Stimulated activated CD8-positive, alpha-beta memory T cell treated with anti-CD3 and anti-CD28 coated beads, Interleukin-15, amount 100 ng/mL, for 48 hours (primary cell): ENCODE measurements at places on chromosomes 5 and 9.

- no peak for DNase-seq
These were observed 31.7 kb upstream of the CCL21 start for GRCh38 chr9:34741628-34742027.

GRCh38 chr5:10533226-10533625 is 30.6 kb upstream of the ANKRD33B start:
- no peak for DNase-seq

DNA sequence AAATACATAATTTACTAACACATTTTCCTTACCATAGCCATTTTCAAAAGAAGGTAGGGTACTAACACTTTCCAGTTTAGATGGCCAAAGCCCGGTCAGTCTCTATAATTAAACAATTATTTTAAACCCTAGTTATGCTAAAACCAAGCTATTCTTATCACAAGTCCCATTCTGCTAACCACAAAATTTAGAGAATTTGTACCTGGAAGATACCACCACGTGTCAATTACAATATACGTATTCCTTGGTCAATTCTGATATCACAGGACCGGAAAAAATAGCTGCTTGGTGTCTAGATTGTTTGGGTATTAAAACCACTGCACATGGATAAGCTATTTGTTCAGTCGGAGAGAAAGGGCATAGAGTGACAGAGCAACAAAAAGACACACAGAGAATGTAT is 18.9 kb upstream of the SKP1 start:
- DNase-seq, result no peak

- DNase-seq, result no peak
These were observed 83.7 kb upstream of the ORM1 start for GRCh38 chr9:114238891-114239875.

DNA sequence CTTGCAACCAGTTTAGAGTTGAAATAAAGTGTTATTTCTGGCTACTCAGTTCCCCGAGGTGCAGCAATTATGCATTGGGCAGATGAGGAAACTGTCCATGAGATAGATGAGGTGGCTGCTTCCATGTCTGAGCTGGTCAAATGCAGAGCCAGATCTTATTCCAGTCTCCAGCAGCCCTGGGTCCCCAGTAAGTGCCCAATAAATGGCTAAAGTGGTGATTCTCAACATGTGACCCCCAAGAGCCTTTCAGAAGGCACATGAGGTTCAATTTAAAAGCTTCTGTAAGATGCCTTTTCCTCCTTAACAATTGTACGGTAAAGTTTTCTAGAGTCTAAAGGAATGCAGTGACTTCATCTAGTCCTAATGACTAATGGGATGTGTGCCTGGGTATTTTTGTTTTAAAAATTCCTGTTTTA is 17.5 kb downstream of the ATOX1 start:
- no peak for DNase-seq

GRCh38 chr9:91421128-91421765 is 2.4 kb downstream of the NFIL3 start:
- DNase-seq, result no peak

DNA sequence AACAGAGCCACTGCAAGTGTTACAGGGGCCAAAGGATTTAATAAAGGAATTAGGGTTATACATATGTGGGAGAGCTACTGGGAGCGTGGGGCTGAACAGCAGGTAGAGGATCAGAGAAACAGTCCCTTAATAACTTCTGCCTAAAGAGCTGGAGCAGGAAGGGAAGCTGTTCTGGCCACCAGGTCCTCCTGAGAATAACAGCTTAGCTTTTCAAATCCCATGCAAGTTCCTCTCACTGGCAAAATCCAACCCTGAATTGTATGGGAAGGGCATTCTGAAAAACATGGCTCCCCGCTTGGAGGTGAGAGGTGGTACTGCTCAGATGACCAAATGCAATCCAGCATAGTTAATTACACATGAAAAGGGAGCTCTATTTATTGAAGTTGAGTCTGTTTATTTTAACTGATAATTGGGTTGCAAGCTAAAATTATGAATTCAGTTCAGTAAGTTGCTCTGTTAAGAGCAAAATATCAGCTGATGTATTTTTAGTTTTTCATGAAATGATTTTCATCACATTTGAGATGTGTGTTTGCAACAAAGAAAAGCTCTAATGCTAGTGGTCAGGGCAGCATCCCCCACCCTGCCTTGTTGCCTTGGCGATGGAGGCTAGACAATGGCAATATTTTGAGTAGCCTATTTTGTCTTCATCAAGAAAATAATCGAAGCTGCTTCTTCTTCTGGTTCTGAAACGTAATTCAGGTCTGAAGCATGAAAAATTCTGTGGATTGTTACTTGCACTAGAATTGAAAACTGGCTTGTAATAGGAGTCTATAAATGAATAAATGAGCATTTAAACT is 58.4 kb upstream of the SH3GL2 start:
- no peak for DNase-seq

GRCh38 chr9:97602430-97602829 is 30.7 kb downstream of the TSTD2 start:
- no peak for DNase-seq

GRCh38 chr5:178487911-178488600 is 102.1 kb downstream of the COL23A1 start:
- no peak for DNase-seq

DNA sequence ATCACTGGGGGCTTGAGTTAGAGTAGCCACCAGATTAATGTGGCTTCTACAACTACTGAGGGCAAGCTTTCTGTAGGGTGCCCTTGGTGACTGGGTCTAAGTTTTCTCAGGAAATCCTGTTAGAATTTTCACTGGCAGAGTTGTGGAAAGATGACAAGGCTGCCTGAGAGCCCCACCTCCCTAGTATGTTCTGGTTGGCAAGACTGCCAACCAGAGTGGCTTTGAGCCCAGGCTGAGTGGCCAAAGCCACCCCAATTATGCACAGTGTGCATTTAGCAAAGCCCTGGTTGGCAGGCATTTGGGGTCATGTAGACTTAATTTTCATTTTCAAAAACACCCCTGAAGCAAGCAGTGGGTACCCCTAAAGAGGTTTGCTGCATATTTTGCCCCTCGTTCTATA is 136.7 kb upstream of the HAPLN1 start:
- DNase-seq, result no peak

- DNase-seq, result no peak
These were observed 62.1 kb downstream of the SLC44A1 start for GRCh38 chr9:105306351-105307140.

DNA sequence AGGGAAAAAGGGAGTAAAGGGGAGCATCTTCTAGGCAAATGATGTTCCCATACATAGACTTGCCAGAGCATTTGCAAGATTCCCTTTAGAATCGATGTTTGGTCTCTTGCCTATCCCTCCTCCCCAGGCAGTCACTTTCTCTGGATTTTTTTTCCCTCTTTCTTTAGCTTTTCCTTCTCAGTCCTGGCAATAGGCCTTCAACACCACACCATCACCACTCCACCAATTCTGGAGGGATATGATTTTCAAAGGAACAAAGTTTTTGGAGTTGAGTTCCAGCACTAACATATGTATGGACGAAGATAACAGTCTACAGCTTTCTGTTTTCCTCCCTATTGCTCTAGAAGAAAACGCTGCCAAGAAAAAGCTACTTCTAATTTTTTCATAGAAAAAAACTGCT is 377.4 kb downstream of the PDE4D start:
- no peak for DNase-seq

DNA sequence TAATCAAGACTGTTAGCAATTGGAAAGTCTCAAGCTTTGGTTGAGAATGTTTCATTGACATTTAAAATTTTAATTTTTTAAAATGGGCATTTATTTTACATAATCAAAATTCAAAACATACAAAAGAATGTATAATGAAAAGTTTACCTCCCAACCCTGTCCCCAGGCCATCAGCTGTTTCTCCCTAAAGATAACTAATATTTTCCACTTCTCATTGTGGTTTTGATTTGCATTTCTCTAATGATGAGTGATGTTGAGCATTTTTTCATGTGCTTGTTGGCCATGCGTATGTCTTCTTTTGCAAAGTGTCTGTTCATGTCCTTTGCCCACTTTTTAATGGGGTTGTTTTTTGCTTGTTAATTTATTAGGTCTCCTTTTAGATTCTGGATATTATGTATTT is 11.4 kb upstream of the MACIR start:
- no peak for DNase-seq
